ENCODE measurements at places on chromosomes 1 and 21. TPM values are rescaled to one million over a fixed set of nuclear protein-coding genes. Genes with fewer than 3 reads are reported as not detected.

AADACL4 gene
- not detected for total RNA-seq

RBP7 gene
- total RNA-seq = 1.7 TPM

BLACAT1 gene
- total RNA-seq = 0.24 TPM

LCE1D gene
- not detected for total RNA-seq

FCRL1 gene
- not detected for total RNA-seq

HCN3 gene
- total RNA-seq = 0.72 TPM

OXCT2 gene
- 0.72 TPM for total RNA-seq

FMO3 gene
- not detected for total RNA-seq

LAX1 gene
- under 0.01 TPM for total RNA-seq

SYPL2 gene
- not detected for total RNA-seq
